ENCODE measurements at places on chromosomes 1 and 21.
A peak's percentile ranks its signal among the peaks of the same experiment; 100 is the strongest.

DNA sequence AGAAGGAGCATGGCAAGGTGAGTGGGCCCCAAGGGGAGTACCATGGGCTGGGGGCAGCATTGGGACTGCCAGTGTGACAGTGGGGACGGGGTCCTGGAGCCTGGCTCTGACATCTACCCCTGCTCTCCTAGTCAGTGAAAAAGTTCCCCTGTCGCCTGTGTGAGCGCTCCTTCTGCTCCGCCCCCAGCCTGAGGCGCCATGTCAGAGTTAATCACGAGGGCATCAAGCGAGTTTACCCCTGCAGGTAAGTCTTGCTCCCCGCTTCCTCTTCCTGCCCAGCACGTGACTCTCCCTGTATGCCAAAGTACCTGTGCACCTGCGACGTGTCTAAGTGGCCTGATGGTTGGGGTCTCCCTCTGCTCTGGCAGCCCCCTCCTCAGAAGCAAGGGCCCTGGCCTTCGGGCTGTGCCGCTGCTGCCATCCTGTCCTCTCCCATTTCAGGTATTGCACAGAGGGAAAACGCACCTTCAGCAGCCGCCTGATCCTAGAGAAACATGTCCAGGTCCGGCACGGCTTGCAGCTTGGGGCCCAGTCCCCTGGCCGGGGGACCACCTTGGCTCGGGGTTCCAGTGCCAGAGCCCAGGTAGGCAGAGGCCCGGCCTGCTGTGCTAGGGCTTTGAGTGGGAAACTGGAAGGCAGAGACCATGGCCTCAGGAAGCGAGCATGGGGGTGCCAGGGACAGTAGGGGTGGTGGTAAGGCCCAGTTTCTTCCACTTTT, 8.1 kb downstream of the ZNF687 start:
- DNase-seq: no peak

DNA sequence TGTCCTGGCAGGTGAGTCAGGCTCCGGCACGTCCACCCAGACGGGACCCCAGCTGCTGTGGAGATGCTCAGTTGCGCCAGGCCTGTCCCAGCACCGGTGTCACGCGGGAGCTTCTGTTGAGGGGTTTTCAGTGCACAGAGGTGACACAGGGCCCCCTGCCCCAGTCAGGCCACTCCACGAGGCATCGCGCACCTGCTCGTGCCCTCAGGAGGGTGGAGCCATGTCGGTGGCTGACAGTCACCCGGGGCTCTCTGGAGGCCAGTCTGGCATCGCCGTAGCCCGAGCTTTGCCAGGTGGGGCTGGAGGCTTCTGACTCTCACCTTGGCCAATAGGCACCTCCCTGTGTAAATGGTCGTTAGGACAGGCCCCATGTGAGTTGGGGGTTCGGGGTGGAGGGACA, 11.1 kb downstream of the TMEM240 start:
- no peak for DNase-seq

- peak; percentile 35 for DNase-seq
Measured at GRCh38 chr1:64917328-64917861, 49.0 kb downstream of the JAK1 start.

GRCh38 chr1:213921311-213921710, 66.5 kb upstream of the PROX1 start:
- no peak for DNase-seq

GRCh38 chr1:188723332-188724020, 1754.2 kb downstream of the BRINP3 start:
- no peak for DNase-seq

DNA sequence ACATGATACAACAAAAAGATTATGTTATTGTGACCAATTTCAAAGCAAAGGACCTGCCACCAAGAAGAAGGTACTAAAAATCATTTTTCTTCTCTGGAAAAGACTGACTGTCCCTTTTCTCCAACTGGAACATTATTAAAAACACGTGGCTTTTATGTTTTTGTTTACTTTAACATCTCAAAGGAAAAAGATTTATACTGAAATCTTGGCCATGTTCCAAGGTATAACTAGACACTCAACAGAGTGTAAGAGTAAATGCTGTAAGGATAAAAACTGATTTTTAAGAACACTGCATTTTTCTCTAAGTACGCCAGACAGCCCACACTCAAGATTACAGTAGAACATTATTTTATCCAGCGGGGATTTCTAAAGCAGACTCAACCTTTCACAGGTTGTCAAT, 62.1 kb downstream of the BRWD1 start:
- peak; percentile 18 for DNase-seq

GRCh38 chr1:191993549-191993948, 164.7 kb upstream of the RGS18 start:
- DNase-seq: no peak
